Renal pelvis (tissue), 12 donors: ENCODE measurements at places on chromosomes 6 and 20. TPM values are rescaled to one million over a fixed set of nuclear protein-coding genes. Genes with fewer than 3 reads are reported as not detected.
A peak's percentile ranks its signal among the peaks of the same experiment; 100 is the strongest.

Gene SLC17A9
- 2.7 TPM for polyA plus RNA-seq

Gene CHRNA4
- polyA plus RNA-seq: 23.6 TPM

Gene RBCK1
- 93.2 TPM for polyA plus RNA-seq

Gene ADISSP
- polyA plus RNA-seq: 29.3 TPM

Gene NECAB3
- 19.2 TPM for polyA plus RNA-seq

Gene NOTCH4
- 17.4 TPM for polyA plus RNA-seq

Gene TMX4
- 51.2 TPM for polyA plus RNA-seq

Gene POM121L2
- not detected for polyA plus RNA-seq

Gene OR2J2
- not detected for polyA plus RNA-seq

Gene MYL9
- 251 TPM for polyA plus RNA-seq

Gene DSP
- polyA plus RNA-seq: 94.7 TPM

- DNase-seq: no peak
These were observed 7.2 kb upstream of the TRIB3 start for GRCh38 chr20:373171-373890.

DNA sequence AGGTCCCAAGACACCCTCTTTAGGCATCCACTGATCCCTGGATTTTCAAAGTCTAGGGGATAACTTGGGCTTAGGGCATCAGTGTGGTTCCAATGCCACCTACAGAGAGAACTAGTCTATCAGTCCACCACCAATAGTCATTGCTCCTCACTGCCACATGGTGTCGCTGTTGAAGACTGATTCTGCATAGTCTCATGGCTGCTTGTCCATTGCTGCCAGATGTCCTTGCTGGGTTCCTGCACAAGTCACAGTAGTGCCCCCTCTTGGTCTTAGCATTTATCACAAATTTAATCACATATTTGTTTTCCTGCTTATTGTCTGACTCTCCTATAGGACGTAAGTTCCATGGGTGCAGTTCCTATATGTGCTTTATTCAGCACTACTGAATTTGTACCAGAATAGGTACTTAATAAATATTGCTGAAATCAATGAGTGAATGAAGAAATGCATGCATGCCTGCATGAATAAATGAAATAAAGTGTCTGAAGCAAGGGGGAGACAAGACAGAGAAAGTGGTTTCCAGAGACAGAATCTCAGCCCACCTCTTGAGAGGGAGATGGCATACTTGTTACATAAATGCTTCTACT, 45.9 kb upstream of the RALY start:
- DNase-seq: no peak

- DNase-seq: no peak
These were observed 28.8 kb upstream of the HINT3 start for GRCh38 chr6:125927761-125928160.

- no peak for DNase-seq
These were observed 14.7 kb downstream of the KCNQ2 start for GRCh38 chr20:63457737-63458136.

DNA sequence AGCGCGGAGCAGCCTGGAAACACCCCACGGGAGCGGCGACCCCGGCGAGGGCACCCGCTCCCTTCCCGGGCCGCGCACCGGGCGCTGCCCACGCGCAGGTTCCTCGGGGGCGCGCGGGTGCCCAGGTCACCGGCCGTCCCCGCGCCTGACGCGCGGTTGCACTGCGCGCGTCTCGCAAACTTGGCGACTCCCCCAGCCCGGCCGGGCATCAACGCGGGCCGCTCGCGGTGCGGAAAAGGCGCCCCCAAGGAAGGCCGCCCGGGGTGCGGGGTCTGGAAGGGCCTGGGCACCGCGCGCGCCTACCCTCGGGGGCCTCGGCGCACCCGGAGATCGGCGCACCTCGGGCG, 555 bp upstream of the ZBTB46 start:
- no peak for DNase-seq

- no peak for DNase-seq
These were observed 194.4 kb downstream of the TMEM200A start for GRCh38 chr6:130560231-130560630.

DNA sequence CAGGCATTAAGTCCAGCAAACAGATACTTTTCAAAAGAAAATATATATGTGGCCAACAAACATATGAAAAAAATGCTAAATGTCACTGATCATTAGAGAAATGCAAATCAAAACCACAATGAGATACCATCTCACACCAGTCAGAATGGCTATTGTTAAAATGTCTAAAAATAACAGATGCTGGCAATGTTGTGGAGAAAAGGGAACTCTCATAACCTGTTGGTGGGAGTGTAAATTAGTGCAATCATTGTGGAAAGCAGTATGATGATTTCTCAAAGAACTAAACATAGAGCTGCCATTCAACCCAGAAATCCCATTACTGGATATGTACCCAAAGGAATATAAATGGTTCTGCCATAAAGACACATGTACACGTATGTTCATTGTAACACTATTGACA, 20.6 kb downstream of the KCNQ5 start:
- DNase-seq: no peak

GRCh38 chr6:122778985-122779661, 393 bp upstream of the FABP7 start:
- no peak for DNase-seq

GRCh38 chr6:7617801-7618764, 28.1 kb downstream of the SNRNP48 start:
- DNase-seq: no peak

- DNase-seq: no peak
These were observed 29.2 kb downstream of the PLEKHG1 start for GRCh38 chr6:150628908-150629307.

GRCh38 chr20:38939686-38940085, 13.5 kb downstream of the FAM83D start:
- DNase-seq: no peak

DNA sequence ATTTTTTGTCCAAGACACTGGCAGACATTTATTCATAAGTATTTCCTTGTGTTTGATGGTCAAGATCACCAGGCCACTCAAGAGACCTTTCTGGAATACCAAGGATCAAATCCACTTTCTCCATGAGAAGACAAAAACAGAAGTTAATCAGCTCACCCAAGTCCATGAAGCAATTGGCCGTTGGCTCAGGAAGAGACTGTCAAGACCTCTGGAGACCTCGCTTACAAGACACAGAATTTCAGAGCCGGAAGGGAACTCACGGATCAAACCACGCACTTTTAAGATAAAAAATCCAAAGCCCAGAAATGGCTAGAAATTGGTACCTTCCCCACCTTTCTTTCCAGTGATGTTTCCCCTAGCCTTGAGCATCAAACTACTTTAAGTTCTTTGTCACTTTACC, 3.3 kb downstream of the TRERF1 start:
- DNase-seq: no peak

GRCh38 chr6:52504782-52505136, 72.1 kb downstream of the TRAM2 start:
- no peak for DNase-seq

- DNase-seq: no peak
These were observed 186.3 kb downstream of the ADGB start for GRCh38 chr6:146785001-146785585.

DNA sequence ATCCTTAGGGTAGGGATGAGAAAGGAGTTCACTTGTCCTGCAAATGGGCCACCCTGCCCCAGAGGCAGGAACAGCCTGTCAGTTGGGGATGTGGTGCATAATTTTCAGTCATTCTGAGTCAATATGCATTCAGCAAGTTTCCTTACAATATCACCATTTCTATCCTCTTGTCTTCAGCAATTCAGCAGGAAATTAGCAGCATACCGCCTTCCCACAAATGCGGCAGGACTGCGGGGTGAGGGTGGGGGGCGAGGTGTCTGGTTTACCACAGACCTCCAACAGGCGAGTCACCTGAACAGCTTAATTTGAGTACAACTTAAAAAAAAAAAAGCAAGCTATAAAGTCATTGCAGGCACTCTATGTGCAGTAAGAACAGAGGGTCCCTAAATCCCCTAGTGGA, 126.8 kb downstream of the MAP3K7 start:
- DNase-seq: no peak

- no peak for DNase-seq
These were observed 119.9 kb downstream of the RNF144B start for GRCh38 chr6:18507018-18507415.

DNA sequence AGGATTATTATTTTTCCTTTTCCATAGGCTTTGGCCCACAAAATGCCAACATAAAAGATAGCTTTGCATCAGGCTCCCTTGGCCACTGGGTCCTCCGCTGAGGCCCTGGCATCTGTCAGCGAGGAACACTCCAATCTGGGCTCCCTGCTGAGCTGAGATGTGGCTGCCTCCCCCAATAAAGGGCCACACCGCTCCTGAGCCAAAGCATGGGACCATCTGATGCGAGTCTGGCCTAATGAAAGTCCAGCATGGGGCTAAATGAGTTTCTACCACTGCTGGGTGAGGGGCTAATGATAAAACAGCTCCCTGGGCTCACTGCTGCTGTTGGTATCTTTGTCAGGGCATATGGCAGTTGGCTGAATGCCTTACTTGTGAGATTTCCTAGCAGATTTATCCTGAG, 817.5 kb upstream of the SLC35B3 start:
- DNase-seq: no peak

DNA sequence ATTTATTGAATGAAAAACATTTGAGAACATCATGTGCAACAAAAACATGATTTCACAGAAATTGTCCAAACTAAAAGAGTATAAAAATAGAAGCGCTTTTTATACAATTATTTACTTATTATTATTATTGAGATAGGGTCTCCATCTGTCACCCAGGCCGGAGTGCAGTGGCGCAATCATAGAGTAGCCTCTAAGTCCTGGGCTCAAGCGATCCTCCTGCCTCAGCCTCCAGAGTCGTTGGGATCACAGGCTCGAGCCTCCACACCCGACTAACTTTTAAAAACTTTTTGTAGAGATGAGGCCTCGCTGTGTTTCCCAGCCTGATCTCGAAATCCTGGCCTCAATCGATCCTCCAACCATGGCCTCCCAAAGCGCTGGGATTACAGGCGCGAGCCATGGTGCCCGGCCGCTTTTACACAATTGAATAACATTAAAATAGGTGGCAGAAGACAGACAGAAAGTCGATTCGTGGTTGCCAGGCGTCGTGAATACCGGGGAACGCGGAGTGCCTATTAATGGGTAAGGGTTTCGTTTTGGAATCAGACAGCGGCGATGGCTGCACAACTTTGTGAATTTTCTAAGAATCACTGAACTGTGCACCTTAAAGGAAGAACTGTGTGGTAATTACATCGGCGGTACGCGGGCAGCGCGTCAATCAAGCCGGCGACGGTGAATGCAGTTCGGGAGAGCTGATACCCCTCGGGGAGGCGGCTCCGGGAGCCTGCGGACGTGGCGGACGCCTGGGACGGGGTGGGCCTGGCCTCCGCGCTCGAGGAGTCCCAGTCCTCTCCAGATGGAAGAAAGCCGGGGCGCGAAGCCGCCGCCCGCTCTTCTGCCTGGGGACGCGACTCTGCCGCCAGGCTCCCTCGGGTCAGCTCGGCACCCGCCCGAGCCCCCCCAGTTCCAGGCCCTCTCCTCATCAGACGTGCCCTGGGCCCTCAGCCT, 807 bp downstream of the TBC1D20 start:
- DNase-seq: peak; percentile 41

DNA sequence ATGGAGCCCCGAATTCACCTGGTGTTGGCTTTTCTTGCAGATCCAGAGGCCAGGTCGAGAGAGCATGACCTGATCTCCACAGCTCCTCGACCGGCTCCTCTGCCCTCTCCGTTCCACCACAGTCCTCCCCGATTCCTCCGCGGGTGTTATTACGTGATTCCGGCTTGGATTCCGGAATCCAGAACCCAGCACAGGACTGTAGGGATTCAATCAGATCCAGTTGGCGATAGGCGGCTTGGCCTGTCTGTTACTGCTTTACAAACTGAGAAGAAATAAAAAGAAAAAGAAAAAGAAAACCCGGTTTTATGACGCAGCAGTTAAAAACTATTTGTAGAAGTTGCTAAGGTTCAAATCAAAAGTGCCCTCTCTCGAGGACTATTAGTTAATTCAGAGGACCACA, 222.7 kb downstream of the EYA2 start:
- DNase-seq: no peak

- DNase-seq: no peak
These were observed 141.2 kb downstream of the PDE7B start for GRCh38 chr6:135992739-135993138.

DNA sequence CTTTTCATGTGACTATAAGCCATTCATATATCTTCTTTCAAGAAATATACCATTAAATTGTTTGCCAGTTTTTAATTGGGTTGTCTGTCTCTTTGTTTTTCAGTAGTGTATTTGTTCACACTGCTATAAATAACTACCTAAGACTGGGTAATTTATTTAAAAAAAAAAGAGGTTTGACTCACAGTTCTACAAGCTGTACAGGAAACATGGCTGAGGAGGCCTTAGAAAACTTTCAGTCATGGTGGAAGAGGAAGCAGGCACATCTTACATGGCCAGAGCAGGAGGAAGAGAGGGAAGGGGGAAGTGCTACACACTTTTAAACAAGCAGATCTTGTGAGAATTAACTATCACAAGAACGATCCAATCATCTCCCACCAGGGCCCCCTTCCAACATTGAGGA, 255.3 kb downstream of the EPM2A start:
- DNase-seq: no peak

DNA sequence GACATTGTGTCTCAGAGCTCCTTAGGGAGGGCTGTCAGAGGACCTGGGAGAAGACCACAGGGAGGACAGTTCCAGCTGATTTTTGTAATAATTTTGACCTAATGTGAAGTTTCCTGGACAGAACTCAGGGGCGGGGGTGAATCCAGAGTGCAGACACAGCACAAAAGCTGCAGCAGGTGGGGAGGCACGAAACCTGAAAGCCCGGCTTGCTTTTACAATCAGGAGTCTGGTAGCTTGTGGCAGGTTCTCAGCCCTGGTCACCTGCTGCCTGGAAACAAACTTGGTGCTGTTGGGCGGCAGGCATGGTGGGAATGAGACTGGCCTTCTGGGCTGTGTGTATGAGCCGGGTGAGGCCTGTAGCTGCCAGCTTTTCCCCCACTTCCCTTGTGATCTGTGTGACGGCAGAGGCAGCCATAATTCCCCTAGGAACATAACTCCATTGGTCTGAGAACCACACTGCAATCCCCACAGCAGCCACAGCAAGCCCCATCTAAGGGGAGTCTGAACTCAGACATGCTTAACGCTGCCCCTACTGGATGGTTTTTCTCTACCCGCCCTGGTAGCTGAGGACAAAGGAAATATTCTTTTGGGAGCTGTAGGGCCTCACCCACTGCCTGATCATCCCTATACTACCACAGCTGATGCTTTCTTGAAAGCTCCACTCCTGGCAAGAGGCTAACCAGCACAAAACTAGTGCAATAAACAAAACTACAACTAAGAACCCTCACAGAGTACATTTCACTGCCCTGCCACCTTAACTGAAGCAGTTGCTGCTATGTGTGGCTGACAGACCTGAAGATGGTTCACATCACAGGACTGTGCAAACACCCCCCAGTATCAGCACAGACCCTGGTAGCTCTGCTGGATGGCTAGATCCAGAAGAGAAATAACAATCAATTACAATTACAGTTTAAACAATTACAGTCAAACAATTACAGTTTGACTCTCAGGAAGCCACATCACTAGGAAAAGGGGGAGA, 1055.1 kb upstream of the GJE1 start:
- DNase-seq: peak; percentile 1

- no peak for DNase-seq
These were observed at the start of gene SRMS for GRCh38 chr20:63547725-63548480. TSS of gene SRMS (minus strand) at chr20:63547749. CDS start at chr20:63547463, 286 bp downstream.

- no peak for DNase-seq
These were observed 217.8 kb downstream of the SLC35F1 start for GRCh38 chr6:118124851-118125250.
